ENCODE measurements at places on chromosomes 3 and 15. TPM values are rescaled to one million over a fixed set of nuclear protein-coding genes. Genes with fewer than 3 reads are reported as not detected.

Gene TMEM108
- 1.5 TPM for polyA plus RNA-seq

Gene ZNF621
- polyA plus RNA-seq, result 6.9 TPM

DNA sequence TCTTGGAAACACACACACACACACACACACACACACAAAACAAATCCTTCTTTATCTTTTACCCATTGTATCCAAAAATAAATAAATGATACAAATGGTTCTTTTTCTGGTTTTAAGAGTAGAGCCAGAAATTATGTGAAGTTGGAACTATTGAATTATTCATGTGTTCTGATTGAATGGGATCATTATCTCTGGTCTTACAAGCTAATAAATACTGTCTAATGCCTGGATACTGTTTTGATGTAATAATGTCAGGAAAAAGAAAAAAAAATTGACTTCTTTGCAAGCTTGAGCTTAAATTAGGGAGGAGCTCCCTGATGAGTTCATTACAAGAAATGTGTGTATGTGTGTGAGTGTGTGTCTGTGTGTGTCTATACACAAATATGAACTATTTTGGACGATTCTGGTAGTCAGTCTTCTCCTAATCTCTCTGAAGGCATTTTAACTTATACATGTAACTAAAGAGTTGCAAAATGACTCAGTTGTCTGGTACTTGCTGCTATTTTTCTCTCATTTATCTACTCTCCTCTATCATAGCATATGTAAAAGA lies 507.2 kb upstream of the AGTR1 start:
- H3K36me3 ChIP-seq, result no peaks in the 10 kb centered on the region
- no peak overlapping the region for H3K4me3 ChIP-seq
- H3K4me1 ChIP-seq, result no peaks in the 10 kb centered on the region
- no peak for DNase-seq
- H3K27ac ChIP-seq, result no peak overlapping the region

GRCh38 chr3:157354722-157355121 lies 81.9 kb upstream of the PTX3 start:
- H3K4me3 ChIP-seq, result no peak overlapping the region
- no peaks in the 10 kb centered on the region for H3K27me3 ChIP-seq
- DNase-seq, result no peak
- H3K36me3 ChIP-seq, result no peaks in the 10 kb centered on the region
- no peaks in the 10 kb centered on the region for H3K4me1 ChIP-seq
- H3K27ac ChIP-seq, result no peak overlapping the region

DNA sequence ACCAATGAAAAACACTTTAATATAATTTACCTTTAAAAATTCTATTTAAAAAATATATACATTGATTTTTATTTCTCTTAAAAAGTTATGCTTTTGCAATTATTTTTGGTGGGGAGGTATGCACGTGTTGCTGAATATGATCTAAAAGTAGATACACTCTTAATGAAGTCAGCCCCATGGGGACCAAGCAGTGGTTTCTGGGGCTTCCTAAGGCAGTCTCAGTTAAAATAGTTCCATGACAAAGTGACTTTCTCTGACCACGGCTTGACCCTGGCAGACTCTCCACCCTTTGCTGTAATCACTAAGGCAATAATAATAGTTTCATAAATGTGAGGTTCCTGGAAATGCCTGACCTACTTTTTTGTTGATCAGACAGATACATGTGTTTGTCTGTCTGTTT lies 50.4 kb downstream of the CCR4 start:
- no peak overlapping the region for H3K4me3 ChIP-seq
- H3K27ac ChIP-seq, result no peak overlapping the region
- no peaks in the 10 kb centered on the region for H3K27me3 ChIP-seq

DNA sequence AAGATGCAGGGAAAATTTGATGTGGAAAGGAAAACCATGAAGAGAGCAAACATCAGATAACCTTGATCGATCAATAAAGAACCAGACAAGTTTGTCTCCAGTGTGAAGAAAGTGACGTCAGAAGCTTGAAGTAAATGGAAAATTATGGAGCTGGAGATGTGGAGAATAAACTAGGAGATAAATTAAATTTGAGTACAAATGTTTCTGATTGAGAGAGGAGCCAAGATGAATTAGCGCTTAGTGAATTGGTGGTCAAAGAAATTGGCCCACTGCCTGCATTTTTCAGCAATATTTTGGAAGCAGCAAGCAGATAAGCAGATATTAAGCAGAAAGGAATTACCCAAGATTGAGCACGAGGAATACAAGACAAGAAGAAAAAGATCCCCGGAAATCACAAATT lies 567.3 kb upstream of the ZNF385D start:
- H3K4me3 ChIP-seq, result no peak overlapping the region
- no peaks in the 10 kb centered on the region for H3K36me3 ChIP-seq
- H3K27ac ChIP-seq, result no peak overlapping the region
- no peak for DNase-seq
- H3K27me3 ChIP-seq, result no peaks in the 10 kb centered on the region
- H3K4me1 ChIP-seq, result no peaks in the 10 kb centered on the region

DNA sequence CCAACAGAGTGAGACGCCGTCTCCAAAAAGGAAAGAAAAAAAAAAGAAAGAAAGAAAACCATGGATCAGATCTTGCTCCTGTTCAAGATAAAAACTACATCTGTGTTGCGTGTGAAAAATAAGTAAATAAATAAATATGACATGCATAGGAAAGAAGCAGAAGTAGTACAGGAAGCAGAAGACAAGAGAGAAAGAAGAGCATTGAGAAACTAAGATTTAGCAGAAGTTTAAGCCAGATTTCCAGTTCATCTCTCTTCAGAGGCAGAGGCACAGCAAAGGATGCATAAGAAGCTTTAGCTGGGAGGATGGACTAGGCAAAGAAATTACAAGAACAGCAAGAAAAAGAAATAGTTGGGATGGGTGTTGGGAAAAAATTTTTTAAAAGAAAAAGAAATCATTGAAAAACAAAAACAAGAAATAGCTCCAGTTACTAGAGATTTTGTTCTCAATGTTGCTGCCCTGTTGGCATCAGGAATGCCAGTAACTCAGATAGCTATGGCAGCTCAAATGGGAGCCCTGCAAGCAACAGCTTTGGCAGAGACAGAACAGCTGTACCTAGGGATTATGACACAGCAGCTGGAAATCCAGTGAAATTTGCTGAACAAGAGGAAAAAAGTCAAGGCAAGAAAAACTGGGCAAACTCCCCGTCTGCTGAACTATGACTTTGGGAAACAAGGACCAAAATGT lies 17.3 kb downstream of the AP3S2 start:
- H3K4me3 ChIP-seq, result no peak overlapping the region
- no peaks in the 10 kb centered on the region for H3K4me1 ChIP-seq
- no peak for DNase-seq

Measured in kidney (tissue), 22 donors.